Cerebellum (tissue), 4 donors: ENCODE measurements at places on chromosomes 3 and 15. TPM values are rescaled to one million over a fixed set of nuclear protein-coding genes. Genes with fewer than 3 reads are reported as not detected.

Gene COPG1
- 70.9 TPM for total RNA-seq

Gene ADAM10
- total RNA-seq: 76.9 TPM

Gene ALCAM
- 68.6 TPM for total RNA-seq

DNA sequence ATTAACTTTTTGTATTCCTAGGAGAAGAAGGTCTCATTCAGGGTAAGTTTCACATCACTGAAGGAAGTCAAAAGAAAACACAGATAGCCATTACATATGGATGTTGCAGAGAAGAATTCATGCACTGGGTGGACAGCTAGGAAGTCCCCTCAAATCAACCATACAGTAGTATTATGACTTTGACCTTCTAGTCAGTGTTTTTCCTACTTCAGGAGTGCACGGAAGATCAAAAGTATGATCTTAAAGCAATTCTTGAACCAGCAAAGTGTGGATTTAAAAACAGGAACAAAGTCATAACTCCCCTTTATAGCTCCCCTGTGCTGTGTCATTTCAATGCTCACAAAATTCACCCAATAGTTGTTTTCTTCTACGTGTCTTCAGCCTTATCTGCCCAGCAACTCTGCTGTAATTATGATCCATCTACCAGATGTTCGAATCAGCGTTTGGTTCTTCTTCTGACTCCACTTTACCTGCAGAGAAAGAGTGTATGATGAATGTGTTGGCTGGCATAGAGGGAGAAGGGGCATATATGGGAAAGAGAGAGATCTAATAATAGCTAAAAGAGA lies 118.1 kb upstream of the MEIS2 start:
- no peak for DNase-seq

DNA sequence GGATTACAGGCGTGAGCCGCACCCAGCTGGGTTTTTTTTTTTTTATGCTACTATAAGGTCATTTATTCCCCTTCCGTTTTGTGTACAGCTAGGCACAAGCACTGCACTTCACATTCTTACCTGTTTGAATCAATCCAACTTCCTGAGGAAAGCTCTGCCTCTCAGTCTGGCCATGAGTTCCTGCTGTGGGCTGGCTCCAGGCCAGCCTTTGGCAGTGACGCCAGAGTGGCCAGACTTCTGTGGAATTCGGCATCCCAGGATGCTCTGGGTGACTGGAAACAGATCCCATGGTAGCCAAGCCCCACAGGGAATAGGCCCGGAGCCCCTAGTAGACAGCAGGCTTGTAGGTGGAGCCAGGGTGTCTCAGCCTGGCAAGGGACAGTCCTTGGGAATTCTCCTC lies 21.5 kb upstream of the TIMP4 start:
- peak; percentile 80 for DNase-seq

DNA sequence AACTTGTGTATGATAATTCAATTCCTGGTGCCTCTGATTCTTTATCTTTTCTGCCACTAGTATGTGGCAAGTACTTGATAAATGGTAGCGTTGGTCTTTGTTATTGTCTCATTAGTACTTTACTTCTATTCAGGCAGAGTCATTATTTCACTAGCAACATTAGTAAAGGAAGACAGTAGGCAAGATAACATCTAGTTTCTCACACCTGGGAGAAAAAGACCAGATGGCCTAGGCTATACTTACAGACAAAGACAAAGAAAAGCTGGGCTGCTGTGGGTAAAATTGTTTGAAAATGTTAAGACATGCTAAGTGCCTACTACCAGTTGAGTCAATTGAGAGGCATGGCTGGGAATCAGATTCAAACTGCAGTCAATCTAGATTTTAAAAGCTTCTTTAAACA lies 198.7 kb upstream of the CMC1 start:
- no peak for DNase-seq

- DNase-seq: no peak
These were observed 48.7 kb downstream of the ETV5 start for GRCh38 chr3:186060222-186060621.

DNA sequence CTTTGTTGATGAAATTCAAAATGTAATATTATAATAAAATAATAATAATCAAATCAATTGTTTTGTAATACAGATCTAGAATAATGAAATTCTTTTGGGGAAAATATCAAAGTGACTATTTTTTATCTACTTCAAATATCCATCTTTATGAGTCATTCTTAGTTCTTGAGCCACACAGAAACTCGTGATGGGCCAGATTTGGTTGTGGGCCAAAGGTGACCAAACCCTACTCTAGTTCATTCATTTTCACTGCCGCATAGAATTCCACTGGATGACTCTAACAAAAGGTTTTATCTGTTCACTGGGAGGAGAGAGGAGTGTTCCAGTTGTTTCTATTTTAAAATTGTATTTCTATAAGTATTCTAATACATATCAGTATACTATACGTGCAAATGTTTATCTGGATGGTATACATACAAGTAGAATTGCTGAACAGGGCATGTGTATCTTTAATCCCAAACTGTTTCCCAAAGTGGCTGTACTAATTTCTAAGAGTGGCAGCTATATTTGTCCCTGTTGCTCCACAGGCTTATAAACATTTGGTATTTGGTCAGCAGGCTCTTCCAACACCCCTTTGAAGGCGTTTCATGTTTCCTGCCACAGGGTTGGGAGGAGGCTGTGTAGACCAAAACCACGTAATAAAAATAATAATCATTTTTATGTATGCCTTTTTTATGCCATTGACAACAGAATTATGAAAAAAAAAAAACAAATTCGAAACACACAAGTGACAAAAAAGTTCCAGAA lies 7.3 kb upstream of the RTP3 start:
- DNase-seq: no peak
